ENCODE measurements at places on chromosomes 2 and 18.

- no peak for DNase-seq
Measured at GRCh38 chr18:41150316-41150715, 804.7 kb upstream of the PIK3C3 start.

- DNase-seq: no peak
Measured at GRCh38 chr2:210003359-210003758, 921 bp downstream of the RPE start.

DNA sequence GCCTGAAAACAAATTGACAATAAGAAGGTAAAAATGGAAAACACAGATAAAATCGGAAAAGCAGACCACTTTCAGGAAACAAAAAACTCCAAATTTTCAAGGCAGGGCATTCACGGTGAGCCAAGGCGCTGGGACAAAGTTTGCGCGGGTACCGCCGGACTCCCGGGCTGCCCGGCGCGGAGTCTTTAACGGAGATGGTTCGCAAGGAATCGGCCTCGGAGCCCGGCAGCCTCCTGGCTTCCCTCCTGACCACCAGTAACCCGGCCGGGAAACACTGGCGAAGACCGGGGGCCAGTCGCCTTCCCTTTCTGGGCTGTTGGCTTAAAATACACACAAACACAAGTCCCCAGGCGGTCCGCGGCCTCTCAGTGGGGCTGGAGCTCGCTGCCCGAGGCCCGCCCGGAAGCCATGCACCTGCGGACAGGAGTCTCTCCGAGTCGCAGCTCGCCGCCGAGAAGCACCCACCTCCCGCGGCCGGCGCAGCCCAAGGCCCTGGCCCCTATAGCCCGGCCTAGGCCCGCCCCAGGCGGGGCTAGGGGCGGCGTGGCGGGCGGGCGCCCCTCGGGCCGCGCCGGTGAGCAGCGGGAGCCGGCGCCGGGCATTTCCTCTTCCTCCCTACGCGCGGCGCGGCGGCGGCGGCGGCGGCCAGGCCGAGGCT is 622 bp upstream of the KCMF1 start:
- DNase-seq: peak; percentile 69

DNA sequence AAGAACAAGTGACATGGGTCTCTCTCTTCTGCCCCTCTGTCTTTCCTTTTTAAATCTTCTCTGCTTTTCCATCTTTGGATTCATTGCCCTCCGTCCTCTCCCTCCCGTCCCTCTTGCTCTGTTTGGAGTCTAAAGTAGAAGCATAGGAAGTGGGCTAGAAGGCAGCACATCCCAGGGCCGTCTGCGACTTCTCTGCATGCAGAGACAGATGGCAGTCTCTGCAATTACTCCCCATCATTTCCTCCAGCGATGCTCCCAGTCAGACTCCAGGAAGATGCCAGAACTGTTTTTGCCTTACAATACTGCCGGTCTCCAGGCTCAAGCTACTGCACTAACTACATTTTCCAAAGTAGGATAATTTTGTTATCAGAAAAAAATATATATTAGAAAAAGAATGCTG is 35.2 kb upstream of the LPIN2 start:
- DNase-seq: no peak

GRCh38 chr2:158999458-158999857 is 31.0 kb downstream of the TANC1 start:
- DNase-seq: peak; percentile 9

GRCh38 chr18:31957728-31958127 is 14.8 kb upstream of the TRAPPC8 start:
- no peak for DNase-seq
